ENCODE measurements at places on chromosomes 4 and X.

DNA sequence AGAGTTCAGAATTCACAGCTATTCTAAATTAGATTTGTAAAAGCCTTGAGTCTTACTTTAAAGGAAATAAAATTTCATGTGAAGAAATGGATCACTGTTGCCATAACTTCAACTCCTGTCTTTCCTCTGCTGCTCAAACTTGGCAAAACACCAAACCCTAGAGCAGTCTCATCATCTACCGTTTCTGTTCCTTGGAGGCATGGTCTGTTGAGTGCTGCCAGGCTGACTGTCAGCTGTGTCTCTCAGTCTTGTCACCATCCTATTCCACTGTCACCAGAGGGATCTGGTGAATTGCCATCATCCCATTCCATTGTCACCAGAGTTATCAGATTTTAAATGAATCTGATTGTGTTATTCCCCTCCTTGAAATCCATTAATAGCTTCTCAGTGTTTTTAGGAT, 55.6 kb downstream of the STIM2 start:
- no peak for DNase-seq

- DNase-seq: no peak
Measured at GRCh38 chr4:144955104-144955503, 142.9 kb downstream of the ANAPC10 start.

GRCh38 chrX:110006821-110007375, 4.0 kb downstream of the TMEM164 start:
- no peak for DNase-seq

DNA sequence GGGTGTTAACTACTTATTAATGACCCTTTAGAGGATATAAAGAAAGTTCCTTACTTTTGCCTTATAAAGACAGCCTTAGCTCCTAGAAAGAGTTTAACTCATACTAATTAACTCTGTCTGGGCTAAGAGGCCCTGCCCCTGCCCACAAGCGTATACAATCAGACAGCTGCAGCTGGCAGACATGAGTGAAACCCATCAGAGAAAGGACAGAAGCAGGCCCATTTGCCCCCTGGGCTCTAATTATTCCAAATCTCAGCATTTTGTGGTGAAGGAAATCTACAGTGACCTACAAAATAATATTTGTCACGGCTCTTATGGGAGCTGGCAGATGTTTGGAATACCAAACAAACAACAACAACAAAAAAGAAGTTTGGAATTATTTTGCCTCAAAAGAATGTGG, 71.8 kb downstream of the CHRDL1 start:
- no peak for DNase-seq

DNA sequence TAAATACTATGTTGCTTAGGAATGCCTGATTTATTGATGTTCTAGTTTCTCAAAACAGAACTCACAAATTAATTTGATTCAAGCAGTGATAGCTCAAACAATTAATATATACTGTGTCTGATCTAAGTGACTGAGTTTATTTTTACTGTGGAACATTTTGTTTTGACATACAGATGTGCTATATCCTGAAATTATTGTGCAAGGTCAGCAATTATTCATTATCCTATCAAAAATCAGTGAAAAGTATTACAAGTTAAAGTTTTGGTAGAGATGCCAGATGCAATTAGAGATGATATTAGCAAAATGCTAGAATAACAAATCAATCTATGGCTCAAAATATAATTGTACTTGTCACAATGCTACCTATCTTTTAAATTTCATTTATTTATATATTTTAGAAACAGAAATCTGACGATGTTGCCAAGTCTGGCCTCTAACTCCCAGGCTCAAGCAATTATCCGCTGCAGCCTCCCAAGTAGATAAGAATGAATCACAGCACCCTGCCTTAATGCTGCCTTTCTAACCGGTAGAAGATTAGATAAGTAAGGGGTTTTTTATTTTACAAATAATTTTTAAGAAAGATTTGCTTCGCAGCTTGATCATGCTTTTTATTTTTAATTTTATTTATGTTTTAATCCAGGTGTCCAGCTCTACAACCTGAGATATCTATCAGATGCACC, 825.5 kb upstream of the NDST4 start:
- no peak for DNase-seq

DNA sequence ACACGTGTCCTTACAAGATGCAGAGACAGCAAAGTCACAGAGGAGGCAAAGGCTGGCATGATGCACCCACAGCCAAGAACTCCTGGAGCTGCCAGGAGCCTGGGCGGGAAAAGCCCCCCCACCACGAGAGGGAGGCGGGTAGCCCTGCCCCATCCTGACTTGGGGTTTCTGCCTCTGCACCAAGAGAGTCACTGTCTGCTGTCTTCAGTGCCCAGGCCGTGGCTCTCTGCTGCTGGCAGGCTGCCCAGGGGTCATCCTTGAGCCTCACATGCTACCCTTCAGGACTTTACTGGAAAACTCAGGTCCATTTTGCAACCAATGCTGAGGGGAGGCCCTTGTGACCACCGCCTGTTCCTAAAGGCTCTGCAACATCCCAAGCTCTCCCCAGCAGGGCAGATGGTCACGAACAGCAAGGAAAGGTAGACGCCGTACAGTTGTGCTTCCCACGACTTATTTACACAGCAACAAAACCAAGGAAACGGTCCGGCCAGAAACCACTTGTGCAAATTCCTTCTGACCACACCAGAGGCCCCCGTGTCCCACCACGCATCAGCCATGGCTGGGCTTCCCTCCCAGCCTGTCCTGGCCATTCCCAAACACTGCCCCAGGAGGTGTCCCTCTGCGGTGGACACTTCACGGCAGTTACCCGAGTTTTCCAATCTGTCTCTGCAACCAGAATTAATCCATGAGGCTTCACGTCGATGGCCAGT, 56.9 kb downstream of the ACOX3 start:
- no peak for DNase-seq

DNA sequence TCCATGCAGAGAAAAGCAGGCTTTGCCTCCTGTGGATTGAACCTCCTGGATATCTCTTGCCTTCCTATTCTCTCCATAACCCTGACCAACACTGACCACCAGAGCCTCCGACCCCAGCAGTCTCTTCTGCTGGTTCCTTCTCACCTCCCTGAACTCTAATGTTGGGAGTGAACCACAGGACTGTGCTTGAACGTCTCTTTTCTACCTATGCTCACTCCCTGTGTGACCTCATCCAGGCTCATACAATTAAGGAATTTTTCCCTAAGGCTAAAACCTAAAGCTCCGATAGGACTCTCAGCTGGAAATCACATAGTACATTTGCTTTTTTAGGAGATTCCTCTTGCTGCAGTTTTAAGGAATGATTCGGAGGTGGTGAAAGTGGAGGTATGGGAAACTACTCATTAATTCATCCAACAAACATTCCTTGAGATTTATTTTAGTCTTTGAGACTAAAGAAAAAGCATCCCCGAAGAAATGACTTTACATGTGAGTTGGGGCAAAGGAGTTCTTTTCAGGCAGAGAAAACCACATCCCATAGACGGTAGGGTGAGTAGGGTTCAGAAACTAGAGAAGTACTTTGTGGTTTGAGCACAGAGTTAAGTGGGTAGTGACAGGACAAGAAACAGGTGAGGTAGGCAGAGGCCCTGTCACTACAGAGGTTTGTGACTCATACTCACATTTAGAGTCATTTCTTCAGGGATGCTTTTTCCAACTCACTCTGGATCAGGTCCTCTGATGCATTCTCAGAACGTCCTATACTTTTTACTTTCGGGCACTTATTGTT, 30.8 kb downstream of the NDNF start:
- DNase-seq: no peak

GRCh38 chr4:127604949-127605709, 27.6 kb upstream of the INTU start:
- DNase-seq: peak; percentile 39

DNA sequence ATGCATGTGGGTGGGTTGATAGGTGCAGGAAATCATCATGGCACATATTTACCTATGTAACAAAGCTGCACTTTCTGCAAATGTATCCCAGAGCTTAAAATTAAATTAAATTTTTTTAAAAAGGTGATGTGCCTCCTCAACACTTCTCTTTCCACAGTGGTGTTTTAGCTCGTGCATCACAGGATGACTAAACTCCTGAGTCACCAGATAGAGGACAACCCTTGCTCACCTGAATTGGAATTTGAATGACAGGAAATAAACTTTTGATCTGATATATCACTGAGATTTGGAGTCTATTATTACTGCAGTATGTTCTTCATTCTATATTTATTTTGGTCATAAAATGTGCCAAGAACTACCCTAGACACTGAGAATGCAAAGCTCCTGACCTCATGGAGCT, 185.3 kb downstream of the MAPK10 start:
- DNase-seq: no peak

- no peak for DNase-seq
Measured at GRCh38 chr4:55183926-55184599, 58.7 kb upstream of the KDR start.

DNA sequence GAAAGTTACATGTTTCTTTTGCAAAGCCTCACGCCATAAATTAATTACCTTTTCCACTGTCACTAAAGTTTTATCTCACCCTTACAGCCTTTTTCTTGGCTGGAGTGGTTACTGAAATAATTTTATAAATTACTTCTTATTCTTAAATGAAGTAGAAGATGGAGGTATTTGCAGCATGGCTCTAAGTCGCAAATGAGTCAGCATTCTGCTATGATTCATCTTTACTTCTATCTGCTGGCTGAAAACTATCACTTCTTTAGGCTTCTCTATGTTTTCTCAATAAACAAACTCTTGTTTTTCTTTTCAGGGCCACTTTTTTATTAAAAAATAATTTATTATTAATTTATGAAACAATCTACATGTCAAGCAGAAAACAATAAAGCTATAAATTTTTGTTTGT, 210.2 kb upstream of the GYPA start:
- DNase-seq: no peak

GRCh38 chr4:86302251-86302650, 57.6 kb downstream of the MAPK10 start:
- DNase-seq: peak; percentile 81

GRCh38 chrX:54641530-54641929, 111.5 kb downstream of the GNL3L start:
- no peak for DNase-seq

DNA sequence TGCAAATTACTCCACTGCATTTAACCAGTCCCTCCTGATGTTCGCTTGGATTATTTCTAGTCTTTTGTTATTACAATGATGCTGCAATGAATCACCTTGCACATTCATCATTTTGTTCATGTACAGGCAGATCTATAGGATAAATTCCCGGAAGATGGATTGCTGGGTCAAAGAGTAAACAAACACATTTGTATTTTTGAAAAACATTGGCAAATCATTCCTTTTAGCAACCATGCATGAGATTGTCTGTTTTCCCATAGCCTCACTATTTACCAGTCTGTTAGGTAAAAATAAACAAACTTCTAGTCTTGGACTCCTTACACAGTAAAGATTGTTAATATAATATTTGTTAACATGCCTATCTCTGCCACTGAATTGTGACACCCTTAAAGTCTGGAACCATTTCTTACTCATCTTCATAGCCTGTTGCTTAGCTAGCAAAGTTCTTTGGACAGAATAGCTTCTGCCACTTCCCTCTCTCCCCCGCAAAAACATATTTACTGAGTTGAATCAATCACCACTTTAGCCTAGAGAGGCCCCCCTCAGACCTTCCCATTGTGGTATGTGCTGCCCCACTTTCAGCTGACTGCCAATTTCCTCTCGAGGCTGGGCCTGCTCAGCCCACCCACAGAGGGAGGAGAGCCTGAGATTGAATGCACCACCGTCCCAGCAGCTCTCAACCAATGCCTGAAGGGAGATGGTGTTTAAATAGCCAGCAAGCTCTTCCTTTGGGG, 108.4 kb upstream of the ATXN3L start:
- no peak for DNase-seq

DNA sequence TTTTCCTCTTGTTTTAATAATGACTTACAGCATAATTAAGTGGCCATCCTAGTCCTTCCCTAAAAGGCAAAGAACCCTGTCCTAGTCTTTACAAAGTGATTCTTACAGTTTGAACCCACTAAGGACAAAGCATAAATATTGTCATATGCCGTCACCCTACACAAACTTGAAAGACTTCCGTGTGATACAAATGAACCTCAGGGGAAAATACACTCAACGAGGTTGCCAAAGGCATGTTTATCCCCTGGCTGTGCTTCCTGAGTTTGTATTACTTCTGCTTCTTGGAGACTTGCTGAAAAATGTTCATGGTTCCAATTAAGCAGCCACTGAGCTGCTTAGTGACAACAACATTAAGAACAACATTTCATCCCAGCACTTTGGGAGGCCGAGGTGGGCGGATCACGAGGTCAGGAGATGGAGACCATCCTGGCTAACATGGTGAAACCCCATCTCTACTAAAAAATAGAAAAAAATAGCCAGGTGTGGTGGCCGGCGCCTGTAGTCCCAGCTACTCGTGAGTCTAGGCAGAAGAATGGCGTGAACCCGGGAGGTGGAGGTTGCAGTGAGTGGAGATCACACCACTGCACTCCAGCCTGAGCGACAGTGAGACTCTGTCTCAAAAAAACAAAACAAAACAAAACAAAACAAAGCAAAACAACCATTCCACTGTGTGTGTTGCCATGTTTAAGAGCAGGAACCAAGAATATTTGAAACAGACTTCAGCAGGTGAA, 16.2 kb downstream of the RASSF6 start:
- DNase-seq: no peak

GRCh38 chr4:138334346-138335016, 92.3 kb upstream of the SLC7A11 start:
- no peak for DNase-seq

DNA sequence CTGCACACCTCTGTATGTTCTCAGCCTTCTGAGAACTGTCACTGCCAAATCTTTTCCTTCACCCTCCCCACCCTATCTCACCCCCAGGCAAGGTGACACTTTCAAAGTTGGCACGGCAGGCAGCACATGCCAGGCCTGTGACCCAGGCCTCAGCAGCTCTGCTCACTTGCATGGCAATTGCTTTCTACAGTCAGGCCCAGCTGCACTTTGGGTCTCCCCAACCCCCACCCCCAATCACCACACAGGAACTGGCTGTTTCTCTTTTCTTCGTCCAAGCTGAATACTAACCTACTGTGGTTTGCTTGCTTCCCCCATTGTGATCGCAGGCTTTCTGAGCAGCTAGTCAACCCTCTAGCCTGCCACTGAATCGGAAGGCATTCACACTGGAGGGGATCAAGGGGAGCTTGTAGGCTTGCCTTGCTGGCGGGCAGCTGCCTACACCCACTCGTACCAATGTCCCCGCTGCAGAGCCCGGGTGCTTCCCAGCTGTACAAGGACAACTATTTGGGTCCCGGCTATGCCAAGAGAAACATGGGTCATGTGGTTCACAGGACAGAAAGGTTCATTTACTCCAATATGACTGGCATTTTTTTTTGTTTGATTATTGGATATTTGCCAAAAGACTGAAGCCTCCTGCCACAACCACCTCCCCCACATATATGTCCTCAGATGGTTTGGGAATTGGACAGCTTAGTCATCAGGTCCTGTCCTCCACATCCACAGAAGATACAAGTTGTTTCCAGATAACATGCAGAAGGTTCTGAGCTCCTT, 28.1 kb downstream of the SLC25A43 start:
- peak; percentile 17 for DNase-seq
